ENCODE measurements at places on chromosomes 3 and 15.

GRCh38 chr3:62665627-62666437 lies 209.4 kb downstream of the CADPS start:
- DNase-seq, result no peak

DNA sequence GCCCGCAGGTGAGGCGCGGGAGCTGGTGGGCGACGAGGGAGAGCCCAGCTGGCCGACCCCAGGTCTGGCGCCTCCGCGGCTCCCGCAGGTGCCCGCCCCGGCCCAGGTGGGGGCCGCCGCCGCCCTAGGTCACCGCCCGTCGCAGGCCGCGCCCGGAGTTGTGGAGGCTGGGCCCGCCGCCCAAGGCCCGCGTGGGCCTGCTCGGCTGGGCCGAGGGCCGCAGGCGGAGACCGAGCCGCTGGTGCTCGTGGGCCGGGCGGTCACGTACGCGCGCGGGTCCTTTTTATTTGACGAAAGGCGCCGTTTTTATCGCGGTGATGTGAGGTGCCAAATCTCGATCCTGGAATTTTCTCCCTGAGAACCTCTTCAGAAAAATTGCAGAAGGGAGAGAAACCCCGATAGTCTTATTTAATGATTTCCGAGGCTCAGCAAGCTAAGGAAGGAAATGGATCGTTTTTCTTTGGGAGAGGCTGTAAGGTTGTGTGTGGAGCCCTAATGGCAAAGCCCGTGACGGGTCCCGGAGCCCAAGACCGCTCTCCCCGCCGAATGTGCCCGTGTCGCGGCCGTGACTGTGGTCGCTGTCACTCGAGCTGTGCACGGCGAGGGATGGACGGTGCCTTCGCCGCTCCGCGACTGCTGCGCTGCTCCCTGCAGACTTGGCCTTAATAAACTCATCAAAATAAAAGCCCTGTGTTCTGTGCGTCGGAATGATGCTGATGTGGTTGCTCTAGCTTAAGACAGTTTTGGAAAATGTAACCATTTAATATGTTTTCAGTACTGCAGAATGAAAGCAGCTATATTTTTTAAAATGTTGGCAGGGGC lies 612 bp downstream of the APPL1 start:
- peak; percentile 19 for DNase-seq

GRCh38 chr3:133487920-133488540 lies 85.5 kb upstream of the CDV3 start:
- DNase-seq, result peak; percentile 49

DNA sequence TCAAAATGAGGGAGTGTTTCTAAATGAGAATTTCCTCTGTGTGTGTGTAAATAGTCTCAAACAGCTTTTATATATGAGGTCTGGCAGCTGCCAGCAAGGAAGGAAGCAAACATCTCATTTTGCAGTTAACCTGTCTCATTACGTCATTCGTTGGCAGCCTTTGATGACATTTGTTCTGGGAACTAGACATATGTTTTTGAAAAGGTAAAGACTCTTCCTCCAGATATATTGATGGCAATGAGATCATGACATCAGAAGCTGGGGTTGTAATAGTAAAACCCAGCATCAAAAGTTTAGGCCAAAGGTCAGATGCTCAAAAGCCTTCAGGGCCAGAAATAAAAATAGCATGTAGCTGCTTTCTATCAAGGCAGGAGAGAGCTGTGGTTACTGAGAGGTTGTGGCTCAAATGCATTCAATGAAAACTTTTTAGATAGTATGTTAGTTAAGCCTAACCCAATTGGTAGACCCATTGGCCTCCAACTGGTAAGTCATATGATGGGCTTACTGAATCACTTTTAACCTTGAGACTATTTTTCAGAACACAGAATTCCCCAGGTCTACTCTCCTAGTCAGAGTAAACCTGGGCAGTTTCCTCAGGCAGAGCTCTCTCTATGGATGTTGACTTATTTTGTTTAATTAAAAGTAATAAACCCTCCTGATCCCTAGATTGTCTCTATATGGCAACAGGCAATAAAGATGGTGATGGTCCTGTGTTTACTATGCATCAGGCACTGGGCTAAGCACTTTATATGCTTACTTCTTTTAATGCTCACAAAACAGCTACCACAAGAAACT lies 386.5 kb upstream of the CFAP20DC start:
- DNase-seq, result no peak

DNA sequence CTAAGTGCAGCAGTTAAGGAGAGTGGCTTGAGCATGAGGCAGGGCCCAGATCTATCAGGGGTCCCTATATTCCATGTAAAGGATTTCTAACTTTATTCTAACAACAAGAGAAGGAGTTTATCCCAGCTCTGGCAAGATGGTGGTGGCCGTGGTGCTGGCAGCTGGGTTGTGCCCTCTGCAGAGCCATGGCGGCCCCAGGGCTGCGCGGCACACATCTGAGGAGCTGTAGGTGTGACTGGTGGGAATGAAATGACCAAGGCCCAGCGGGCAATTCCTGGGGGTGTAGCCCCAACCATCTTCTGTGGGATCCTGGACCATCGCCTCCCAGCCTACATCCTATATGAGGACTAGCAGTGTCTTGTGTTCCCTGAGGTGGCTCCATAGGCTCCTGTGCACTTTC lies 263.5 kb downstream of the CNTN4 start:
- DNase-seq, result no peak

- DNase-seq, result no peak
Observed at GRCh38 chr3:136624371-136624770, 127.8 kb downstream of the STAG1 start.

GRCh38 chr3:14605744-14606143 lies 45.8 kb upstream of the CCDC174 start:
- DNase-seq, result no peak

- DNase-seq, result no peak
Observed at GRCh38 chr3:117846238-117846637, 1136.7 kb downstream of the TUSC7 start.

Measured in effector CD4-positive, alpha-beta T cell (primary cell).